ENCODE measurements at places on chromosomes 7 and 10.
A peak's percentile ranks its signal among the peaks of the same experiment; 100 is the strongest.

- DNase-seq: no peak
Observed at GRCh38 chr10:91939653-91940052, 16.1 kb downstream of the BTAF1 start.

DNA sequence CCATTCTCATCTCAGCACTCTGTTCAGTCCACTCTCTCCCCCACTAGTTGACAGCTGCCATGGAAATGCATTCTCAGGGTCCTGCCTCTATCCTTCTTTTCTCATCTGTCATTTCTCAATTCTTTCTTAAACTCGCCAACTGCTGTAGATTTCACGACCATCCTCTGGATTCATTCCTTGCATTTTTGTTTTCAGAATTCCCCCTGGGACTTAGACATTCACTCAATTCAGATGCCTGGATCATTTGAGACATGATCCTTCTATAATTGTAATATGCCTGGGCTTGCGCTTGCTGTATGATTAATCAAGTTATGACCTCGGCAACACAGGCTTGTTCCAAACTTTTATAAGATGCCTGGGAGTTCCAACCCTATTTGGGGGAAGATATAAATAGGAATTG is 104.5 kb downstream of the RAB11FIP2 start:
- no peak for DNase-seq

DNA sequence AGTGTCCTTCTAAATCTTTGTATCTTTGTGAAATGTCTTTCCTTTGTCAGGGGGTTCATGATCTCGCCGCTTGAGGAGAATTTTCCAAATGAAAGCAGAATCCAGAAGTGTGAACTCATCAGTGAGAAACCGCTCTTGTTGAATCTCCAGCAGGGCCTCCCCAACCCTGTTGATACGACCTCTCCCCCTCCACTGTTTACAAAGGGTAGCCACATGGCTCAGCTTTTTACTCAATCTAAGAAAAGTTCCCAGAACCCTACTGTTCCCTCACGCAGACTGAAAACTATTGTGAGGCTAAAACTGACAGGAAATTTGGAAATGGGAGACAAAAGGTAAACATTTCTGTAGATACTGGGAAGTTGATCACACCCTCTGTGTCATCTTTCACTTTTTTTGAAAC is 73.9 kb downstream of the SEMA3C start:
- no peak for DNase-seq

DNA sequence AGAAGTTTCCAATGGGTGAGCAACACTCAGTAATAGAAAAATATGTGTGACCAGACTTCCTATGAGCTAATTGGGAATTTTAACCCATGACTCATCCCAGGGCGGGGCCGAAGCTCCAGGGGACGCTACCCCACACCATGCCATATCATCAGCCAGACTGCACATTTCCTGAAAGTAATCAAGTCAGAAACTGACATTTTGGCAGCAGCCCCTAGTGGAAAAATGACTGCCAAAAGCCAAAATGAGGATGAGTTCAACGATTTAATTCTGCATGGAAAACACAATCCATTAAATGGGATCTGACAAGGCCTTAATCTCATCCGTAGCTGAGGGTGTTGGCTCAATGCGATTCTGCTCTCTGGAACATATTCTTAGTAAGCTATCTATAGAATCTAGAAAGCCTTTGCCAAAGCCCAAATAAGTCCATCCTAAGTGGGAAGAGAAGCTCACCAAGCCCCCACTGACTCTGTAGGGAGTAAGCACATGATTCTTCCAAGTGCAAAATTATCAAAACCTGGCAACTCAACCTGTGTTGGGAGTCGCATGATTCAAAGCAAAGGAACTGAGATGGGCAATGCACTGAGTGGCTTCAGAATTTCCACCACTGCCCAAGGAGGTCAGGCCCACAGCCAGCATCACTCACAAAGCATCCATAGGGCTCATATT is 93.1 kb upstream of the PDE1C start:
- DNase-seq: peak; percentile 97

DNA sequence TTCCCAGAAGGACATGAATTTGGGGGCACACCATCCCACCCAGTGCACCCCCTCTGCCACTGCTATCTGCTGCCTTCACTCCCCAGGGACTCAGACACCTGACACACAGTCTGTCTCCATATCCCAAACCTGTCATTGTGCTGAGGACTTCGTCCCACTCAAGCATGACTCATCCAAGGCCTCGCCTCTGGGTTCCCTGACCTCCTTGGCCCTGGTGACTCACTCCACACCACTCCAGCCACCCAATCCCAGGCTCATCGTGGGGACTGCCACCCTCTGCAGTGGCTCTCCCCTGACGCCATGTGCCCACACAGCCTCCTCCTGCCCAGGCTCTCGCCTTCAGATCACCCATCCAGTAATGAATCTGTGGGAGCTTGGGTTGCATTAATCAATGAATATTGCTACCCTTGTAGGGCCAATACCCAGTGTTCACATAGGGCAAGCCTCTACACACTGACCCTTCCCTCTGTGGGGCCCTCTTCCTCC is 6.6 kb upstream of the INSIG1 start:
- DNase-seq: no peak

GRCh38 chr7:49772916-49773217 is 571 bp upstream of the VWC2 start:
- DNase-seq: no peak

DNA sequence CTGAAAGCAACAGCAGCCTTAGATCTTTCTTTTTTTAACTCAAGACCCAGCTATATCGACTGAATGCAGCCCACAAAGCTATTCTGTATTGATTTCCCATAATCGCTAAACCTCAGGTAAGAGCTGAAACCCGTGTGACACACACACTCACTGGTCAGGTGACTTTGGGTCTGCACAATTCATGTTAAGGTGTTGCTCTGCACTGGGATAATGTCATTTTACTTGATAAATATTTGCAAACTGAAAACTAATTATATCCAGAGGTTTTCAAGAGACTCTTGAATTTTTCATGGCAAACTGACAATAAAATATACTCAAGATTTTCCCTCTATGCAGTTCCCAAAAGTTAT is 33.1 kb downstream of the SCRN1 start:
- no peak for DNase-seq

- DNase-seq: no peak
Observed at GRCh38 chr7:30221764-30222163, 62.6 kb upstream of the ZNRF2 start.

GRCh38 chr7:54932818-54933543 is 85.8 kb upstream of the EGFR start:
- DNase-seq: peak; percentile 3

- no peak for DNase-seq
Observed at GRCh38 chr7:36044101-36044892, 108.8 kb upstream of the EEPD1 start.

DNA sequence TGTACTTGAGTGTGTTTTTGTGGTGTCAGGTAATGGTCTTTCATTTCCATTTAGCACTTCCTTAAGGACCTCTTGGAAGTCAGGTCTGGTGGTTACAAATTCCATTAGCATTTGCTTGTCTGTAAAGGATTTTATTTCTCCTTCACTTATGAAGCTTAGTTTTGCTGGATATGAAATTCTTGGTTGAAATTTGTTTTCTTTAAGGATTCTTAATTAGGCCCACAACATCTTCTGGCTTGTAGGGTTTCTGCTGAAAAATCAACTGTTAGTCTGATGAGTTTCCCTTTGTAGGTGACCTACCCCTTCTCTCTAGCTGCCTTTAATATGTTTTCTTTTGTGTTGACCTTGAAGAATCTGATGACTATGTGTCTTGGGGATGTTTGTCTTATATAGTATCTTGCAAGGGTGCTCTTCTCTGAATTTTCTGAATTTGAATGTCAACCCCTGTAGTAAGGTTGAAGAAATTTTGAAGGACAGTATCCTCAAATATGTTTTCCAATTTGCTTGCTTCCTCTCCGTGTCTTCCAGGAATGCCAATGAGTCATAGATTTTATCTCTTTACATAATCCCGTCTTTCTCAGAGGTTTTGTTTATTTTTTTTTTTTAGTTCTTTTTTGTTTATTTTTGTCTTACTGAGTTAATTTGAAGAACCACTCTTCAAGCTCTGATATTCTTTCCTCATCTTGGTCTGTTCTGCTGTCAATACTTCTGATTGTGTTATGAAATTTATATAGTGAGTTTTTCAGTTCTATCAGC is 70.2 kb downstream of the SLC39A12 start:
- no peak for DNase-seq

DNA sequence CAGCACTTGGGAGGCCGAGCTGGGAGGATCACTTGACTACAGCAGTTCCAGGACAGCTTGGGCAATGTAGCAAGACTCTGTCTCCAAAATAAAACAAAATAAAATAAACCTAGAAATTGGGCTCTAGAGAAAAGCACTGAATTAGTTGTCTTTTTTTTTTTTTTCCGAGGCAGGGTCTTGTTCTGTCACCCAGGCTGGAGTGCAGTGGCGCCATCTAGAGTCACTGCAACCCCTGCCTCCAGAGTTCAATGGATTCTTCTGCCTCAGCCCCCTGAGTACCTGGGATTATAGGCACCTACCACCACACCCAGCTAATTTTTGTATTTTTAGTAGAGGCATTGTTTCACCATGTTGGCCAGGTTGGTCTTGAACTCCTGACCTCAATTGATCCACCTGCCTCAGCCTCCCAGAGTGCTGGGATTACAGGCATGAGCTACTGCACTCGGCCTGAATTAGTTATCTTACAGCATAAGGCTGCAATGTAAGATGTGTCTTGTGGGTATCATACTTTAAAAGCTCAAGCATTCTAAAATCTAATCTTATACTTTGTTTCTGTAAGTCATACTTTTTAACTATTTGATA is 12.8 kb downstream of the MEIG1 start:
- DNase-seq: peak; percentile 9

GRCh38 chr7:139918480-139918879 is 89.4 kb downstream of the TBXAS1 start:
- no peak for DNase-seq

DNA sequence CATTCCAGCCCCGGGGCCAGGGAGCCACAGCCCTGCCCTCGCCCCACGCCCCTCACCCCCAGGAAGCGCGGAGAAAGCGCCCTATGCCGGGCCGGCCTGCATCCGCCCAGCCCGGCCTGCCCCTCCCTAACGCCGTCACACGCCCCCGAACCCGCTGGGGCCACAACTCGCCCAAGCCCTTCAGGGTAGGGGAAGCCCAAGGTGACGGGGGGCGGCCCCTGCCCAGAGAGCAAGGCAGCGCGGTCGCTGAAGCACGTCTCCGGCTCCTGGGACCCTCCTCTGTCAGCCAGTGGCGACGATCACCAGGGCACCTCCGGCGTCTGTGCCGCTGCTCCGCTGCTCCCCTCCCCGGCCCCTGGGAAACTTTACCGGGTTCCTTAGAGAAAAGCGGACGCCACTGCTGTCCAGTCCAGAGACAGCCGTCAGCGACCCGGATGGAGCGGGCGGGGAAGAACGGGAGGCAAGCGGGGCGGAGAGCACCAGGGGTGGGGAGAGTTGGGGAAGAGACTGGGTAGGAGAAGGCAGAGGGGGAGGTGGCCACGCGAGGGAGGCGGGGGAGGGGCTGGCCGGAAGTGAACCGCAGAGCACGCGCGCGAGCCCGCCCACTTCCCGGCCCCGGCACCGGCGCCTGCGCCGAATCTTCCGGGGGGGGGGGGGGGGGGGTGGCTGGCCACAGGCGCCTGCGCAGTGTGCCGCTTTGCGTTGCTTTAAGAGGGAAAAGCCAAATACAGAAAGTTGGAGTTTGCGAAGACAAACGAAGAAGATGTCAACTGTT is at the start of gene HERC4:
Gene HERC4 (minus strand): TSS at position 509 of the 775 bp plus-strand sequence. CDS start 2,175 bp downstream, outside the sequence.
- peak; percentile 91 for DNase-seq

DNA sequence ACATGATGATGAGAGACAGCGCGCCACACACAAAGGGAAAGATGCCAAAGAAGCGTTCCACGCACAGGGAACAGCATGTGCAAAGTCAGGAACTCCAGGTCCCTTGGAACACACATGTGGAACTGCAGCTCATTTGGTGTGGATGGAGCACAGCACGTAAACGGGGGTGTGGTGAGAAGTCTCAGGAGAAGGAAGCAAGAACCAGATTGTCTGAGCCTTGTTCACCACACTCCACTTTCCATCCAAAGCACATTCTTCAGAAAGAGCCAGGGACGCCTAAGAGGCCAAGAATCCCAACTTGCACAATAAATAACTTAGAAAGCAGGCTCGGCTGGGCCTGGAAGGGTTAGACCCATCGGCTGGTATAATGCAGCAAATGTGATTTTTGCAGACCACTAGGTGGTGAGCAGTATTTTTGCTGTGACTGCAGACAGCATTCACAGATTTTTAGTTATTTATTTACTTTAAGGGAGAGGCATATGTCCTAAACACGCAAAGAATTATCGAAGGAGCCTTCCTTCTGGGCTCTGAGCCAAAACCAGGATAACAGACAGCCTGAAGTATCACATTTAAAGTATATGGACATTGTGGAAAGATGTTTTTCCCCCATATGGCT is 27.9 kb upstream of the ASCC1 start:
- no peak for DNase-seq

DNA sequence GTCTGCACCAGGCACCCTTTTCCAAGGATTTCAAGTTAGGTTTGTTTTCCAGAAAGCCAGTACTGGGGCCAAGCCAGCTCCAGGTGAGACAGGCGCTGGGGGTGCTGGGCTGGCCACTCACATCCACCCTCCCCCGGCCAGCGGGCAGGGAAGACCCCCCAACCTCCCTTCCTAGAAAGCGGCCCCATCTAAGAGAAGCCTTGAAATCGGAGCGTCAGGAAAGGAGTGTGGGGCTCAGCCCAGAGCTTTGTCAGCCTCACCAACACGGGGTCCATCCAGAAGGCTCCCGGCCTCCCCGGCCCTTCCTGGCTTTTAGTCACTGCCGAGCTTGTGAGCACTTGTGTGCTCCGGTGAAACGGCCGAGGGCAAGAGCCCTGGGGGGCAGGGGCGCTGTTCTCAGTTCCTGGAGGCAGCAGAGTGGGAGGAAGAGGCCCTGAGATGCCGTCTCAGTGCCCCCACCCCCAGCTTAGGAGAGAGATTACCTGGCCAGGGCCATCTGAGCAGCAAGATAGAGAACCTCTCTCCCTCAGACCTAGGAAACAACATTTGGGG is 39.6 kb downstream of the PDGFA start:
- no peak for DNase-seq

GRCh38 chr10:62895063-62895462 is 78.9 kb upstream of the EGR2 start:
- no peak for DNase-seq

- peak; percentile 15 for DNase-seq
Observed at GRCh38 chr7:99365318-99366141, 9.0 kb upstream of the ARPC1B start.

GRCh38 chr7:17302575-17303142 is 4.2 kb downstream of the AHR start:
- DNase-seq: no peak

DNA sequence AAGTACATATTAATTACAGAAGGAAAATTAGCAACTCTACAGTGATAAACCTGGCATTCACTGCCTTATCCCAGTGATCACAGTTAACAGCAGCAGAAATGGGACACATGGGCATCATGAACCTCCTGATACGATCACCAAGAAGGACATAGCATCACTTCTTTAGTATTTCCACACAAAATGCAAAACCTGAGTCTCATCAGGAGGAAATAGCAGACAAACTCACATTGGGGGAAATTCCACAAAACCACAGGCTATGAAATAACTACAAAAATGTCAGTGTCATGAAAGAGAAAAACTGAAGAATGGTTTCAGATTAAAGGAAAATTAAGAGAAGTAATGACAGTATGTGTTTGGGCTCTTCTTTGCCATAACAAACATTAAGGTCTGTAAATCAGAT is 12.0 kb upstream of the PURB start:
- no peak for DNase-seq

Measured in G401 (cell line).